ENCODE measurements at places on chromosomes 6 and 20.

DNA sequence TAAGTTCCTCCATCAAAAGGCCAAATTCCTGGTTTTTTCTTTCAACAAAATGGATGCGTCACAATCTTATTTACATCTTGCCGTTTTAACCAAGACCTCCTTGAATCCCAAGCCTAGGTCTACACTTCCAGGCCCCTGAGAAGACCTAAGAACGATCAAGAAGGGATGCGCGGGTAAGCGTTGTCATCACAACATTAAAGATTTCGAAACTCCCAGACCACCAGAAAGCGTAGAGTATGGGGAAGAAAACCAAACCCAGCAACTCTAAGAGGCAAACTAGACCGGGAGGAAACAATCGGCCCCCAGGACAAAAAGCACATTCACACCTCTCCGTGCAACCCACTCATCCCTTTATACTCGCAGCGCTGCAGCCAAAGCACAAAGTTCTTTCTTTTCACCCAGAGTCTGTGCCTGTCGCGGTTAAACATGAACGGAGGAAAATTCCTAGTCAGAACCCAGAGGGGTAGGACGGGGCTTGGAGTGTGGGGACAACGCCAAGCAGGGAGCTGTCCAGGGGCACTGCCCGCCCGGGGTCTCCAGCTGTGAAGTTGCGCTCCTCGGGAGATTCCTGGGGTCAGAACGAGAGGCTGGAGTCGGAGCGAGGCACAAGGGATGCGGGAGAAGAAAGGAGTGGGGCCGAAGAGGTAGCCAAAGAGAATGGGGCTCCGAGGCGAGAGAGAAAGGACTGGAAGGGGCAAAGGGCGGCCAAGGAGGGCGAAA lies 725 bp downstream of the OSER1 start:
- no peak for DNase-seq

GRCh38 chr20:18287546-18287914 lies 797 bp upstream of the ZNF133 start:
- no peak for DNase-seq

DNA sequence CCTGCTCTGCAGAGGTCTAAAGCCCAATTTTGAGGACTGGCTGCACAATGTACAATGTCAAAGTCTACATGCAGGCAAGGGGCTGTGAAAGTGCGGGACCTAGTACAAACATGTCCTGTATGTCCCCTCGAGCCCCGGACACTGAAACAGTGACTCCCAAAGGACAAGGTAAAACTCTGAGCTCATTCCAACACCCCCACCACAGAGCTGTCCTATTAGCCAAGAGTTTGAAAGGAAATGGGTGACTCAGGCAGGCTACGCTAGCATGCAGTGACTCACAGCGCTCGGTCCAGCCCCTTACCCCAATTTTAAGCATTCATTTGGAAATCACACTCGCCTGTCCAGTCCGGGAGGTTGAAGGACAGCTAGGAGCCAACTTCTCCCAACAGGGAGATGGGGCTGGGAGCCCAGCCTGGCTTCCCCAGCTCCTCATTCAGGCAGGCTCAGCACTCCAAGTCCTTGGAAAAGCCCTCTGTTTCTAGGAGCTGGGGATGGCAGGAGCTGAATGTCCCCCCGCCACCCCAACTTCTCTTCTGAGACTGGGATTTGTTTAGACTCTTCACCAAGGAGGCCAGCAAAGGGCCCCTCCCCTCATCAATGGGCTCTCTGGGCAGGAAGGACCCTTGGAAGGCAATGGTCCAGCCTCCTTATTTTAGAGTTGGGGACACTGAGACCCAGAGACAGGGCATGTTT lies 3.9 kb downstream of the SDC4 start:
- DNase-seq = no peak

- no peak for DNase-seq
These were observed 158.5 kb downstream of the SYNDIG1 start for GRCh38 chr20:24627926-24628325.

DNA sequence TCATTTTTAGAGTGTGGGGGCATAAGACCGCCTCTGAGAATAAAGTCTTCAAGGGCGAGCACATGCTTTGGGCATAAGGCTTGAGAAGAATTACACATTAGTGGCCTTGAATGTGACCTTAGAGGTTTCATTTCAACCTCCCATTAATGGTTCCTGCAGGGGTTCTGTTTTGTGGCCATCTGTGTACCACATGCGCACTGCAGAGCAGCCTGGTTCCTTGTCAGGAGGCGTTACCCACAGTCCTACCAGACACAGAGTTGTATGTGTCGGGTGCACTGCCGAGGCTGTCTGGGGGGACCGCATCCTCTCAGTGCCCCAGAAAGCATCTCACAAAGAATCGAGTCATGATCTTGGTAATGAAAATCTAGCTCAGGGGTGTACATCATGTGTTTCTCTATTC lies 115.7 kb downstream of the B3GAT2 start:
- DNase-seq = no peak

GRCh38 chr6:51477711-51478311 lies 609.6 kb downstream of the PKHD1 start:
- DNase-seq = no peak

DNA sequence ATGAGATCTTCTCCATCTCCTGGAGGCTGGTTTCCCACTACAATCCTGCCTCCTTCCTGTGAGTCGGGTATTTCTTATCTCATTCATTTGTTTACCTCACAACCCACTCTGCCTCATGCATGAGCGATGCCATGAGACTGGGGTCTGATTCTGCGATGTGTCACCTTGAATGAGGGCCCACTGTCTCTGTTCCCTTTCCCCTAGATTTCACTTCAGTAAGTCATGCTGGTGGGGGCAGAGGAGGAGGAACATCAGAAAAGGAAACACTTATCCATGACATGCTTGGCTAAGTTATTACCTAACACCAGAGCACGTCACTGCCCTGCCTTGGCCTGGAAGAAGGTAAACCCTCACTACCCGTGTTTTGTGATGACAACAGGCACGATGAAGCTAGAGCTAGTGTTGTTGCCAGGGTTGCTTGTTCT lies 337.4 kb upstream of the PRDM1 start:
- no peak for DNase-seq

- no peak for DNase-seq
These were observed 294.0 kb downstream of the ADGB start for GRCh38 chr6:146892613-146893401.

GRCh38 chr6:53306819-53307347 lies 41.9 kb downstream of the ELOVL5 start:
- no peak for DNase-seq

GRCh38 chr6:93163146-93163545 lies 256.2 kb downstream of the EPHA7 start:
- no peak for DNase-seq

DNA sequence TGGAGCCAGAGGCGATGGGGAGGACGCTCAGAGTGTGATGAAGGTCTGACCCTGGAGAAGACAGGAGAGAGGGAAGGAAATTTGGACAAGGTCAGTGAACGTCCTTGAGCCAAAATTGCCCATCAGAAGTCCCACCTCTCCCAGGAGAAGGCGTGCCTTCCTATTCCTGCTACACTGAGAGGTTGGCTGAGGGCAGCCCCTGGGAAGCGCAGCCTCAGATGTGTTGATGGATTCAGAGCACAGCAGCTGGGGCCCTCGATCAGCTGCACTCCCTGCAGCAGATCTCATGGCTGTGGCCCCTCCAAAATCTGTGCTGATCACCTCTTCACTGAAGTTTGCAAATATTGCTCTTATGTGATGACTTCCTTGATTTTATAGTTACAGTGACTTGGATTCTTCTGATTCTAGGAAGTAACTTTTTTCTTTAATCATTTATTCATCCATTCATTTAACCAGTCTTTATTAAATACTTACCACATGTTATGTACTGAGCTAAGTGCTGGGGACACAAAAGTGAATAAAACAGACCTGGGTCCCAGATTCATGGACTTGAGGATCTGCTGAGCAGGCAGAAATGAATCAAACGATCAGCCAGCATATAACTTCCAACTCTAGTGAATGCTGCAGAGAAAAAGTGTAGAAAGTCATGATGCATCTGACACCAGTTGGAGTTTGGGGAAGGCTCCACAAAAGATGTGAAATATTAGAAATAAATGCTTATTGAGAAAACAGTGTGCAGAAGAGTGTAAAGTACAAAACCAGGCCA lies 69.6 kb upstream of the ARMC2 start:
- DNase-seq = no peak

GRCh38 chr6:54085541-54085940 lies 25.7 kb upstream of the MLIP start:
- no peak for DNase-seq

- no peak for DNase-seq
These were observed 11.2 kb downstream of the LYRM4 start for GRCh38 chr6:5249451-5250122.

DNA sequence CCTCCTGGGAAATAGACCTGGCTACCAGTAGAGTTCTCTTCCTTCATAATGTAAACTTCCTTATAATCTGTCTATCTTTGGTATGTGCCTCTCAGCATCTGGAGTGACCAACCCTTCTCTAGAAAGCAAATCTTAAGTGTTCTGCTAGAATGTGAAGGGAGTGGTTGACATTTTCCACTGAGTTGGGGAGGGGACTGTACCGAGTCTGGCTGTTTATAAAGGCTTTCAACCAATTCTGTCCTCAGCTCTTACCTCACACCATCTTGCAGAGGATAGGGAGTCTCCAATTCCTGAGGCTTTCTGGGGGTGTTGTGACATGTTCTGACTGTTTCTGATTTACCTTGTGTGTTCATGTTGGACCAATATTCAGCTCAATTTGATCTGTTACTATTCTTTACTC lies 39.6 kb downstream of the FAM217A start:
- DNase-seq = no peak

- no peak for DNase-seq
These were observed 15.7 kb downstream of the GMDS start for GRCh38 chr6:2229742-2230141.

DNA sequence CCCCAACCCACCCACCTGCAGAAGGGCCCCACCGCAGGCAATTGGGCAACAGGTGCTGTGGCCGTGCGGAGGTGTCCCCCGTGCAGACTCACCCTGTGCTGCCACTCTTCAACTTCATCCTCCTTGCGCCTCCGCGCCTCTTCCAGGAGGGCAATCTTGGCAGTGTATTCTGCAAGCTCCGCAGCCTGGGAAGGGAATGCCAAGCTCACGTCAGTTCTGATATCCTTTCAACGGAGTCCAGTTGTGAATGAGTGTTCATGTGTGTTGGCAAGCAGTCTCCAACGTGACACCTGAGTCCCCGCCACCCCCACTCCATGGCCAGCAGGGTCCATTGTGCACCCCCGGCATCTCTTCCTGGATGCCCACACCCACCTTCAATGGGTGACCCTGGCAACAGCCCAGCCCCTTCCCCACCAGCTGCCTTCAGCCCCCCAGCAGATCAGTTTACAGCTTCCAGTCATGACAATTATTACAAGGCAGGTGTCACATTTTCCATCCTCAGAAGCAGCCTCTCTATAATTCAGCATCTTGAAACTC lies 49.9 kb downstream of the EZR start:
- no peak for DNase-seq

DNA sequence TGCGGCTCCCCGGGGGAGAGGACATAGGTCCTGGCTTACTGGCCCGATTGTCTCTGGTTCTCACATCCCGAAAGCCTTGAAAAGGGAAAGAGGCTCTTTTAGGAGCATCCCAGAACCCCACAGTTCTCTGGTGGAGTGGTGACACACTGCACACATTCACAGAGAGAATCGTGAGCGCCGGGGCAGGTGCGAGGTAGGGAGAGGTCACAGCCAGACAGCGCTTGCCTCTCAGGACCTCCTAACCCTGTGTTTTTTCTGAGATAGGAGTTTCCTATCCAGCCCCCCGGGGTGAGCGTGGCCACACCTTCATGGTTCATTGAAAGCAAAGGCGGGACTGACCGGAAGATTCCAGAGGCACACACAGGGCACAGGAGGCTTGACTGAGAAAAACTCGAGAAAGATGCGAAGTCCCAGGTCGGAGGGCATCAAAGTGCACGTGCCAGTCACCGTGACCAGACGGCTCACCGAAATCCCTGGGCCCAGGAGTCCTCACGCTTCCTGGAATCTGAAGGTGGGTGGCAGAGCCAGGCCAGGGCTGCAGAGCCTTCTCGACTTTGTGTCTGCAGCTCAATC lies 46.5 kb upstream of the FRMD1 start:
- DNase-seq = no peak

DNA sequence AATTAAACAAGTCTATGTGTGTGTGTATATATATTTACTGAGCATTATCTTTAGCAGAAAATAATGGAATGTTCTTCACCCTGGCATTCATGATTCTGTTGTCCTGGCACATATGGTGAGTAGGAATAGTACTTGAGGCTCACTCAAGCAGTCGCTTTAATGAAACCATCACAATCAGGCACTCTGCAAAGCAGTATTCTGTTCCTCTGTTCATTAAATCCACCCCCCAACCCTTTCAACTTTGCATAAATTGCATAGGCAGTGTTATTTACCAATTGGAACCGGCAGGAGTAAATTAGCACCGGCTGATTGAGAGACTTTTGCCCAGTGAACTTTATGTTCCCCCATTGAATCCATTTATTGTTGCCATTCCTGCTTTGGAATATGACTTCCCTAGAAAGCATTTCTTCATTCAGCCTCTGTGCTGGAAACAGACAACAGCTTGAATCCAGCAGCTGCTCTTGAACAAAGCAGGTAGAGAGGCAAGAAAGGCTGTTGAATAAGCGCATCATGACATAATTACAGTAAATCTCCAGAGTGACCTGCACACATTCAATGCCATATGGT lies 268.0 kb upstream of the RNF217 start:
- DNase-seq = no peak

GRCh38 chr6:117270843-117271507 lies 5.6 kb downstream of the VGLL2 start:
- no peak for DNase-seq

DNA sequence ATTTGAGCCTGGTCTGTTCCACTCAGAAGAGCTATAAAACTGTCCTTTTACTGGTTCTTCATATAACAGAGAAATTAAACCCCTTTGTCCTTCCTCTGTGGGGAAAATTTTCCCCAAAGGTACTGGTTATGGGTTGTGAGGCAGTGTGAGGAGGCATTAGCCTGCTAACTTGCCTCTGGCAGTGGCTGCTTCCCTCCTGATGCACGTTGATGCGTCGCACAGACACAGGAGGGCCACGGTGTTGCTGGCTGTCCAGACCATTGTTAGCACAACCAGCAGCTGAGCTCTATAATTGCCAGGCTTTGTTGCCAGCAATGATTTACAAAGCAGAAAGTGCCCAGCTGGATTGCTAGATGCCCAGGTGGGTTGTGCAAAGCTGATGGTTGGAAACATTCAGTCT lies 10.1 kb downstream of the AAR2 start:
- DNase-seq = no peak
